Activated gamma-delta T cell treated with Interleukin-2 at 50 U/mL for 16 hours (primary cell): ENCODE measurements at places on chromosomes 4 and X.

DNA sequence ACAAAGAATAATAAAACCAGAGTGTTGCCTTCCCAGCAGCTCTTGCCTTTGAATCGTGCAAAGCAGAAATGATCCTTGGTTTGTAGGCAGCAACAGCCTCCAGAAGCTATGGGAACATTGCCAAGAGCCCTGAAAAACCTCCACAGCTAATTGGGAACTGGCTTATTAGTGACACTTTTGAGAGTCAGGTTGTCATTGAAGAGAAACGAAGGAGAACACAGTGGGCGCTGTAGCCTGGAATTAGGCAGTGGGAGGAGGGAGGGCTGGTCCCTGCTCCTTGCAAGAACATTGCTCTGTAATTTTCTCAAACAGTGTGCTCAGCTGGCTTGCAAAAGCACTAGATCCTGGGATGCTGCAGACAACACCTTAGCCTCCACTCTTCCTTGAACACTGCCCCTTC lies 331.5 kb upstream of the EMCN start:
- no peak for DNase-seq

DNA sequence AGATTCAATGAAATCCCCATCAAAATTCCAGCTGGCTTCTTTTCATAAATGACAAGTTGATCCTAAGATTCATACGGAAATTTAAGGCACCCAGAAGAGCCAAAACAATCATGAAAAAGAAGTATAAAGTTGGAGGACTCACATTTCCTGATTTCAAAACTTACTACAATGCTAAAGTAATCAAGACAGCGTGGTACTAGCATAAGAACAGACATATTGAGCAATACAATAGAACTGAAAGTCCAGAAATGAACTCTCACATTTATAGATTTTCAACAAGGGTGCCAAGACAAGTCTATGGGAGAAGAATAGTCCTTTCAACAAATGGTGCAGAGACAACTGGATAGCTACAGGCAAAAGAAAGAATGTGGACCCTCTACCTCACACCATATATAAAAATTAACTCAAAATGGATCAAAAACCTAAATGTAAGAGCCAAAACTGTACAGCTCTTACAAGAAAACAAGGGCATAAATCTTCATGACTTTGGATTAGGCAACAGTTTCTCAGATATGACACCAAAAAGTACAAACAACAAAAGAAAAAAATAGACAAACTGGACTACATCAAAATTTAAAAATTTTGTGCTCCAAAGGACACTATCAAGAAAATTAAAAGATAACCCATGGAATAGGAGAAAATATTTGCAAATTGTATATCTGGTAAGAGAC lies 28.5 kb downstream of the SASH3 start:
- DNase-seq, result no peak

DNA sequence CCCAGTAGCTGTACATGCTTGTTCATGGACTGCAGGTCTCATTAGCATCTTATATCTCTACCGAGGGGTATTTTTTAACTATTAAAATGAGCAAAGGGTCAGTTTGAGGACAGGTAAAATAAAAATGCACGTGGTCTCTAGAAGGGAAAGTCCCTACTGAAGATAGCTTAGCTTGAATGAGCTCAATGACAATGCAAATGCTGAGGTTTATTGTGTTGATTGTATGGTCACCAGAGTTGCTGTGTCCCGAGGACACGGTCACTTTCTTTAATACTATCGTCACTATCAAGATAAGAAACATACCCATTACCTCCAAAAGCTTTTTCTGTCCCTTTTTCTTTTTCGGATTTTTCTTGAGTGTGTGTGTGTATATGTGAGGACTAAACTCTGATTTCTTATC lies 250.5 kb upstream of the PRKX start:
- DNase-seq, result no peak

- DNase-seq, result no peak
Observed at GRCh38 chr4:95219109-95219508, 329.7 kb downstream of the UNC5C start.
